AG08395 (cell line): ENCODE measurements at places on chromosomes 3 and 15.

DNA sequence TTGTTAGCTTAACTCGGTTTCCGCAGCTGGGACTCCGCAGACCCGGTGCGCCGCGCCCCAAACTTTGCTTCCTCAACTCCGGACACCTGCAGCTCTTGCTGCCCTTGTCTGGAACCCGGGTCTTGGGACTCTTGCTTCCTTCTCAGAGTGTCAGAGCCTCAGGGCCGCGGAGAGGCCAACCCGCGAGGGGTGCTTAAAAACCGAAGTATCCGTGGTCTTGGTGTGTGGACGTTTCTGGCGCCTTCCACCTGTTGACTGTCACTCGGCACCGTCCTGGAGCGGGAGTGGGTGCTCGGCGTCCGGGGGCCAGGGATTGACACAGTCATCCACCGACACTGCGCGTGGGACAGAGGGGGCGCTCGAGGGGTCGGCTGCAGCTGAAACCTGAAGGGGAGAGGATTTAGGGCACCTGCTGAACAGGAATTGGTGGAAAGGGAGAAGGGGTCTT, 386 bp downstream of the SQOR start:
- no peak for DNase-seq

DNA sequence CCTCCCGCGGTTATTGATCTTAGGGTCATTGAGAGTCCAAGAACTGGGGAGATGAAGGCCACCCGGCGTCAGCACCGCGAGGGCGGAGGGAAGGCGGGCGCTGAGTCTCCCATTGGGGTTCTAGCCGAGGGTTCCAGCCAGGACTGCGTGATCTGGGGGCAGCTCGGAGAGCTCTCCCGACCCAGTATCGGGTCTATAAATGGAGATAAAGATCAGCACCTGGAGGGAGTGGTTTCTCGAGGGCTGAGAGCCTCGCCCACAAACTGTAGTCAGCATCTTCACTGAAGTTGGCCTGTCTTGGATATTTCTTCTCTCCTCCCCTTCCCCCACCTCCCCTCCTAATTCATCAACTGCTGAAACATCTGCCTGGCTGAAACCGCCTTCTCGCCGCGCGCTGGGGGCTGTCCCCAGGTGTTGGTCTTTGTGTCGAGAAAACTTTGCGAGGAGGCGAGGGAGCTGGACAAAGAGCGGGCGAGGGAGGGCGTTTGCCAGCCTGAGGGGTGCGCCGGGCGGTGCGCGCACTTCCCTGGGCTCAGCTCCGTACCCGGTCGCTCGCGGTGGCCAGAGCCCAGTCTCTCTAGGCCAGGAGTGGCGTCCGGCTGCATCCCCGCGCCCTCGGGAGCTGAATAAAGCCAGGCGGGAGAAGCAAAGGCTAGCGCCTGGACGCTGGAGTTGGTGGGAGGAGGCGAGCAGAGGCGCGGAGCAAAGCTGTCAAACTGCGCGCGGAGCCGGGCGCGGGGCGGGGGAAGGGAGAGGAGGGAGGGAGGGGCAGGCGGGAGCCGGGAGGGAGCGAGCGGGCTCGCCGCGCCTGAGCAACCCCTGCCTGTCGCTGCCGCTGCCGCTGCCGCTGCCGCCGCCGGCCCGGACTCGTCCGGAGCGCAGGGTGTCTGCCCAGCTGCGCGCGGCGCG, at the start of gene ST8SIA2:
Gene ST8SIA2 (plus strand): TSS at position 811 of the 909 bp plus-strand sequence. CDS start 184 bp downstream, outside the sequence.
- peak; percentile 57 for DNase-seq

DNA sequence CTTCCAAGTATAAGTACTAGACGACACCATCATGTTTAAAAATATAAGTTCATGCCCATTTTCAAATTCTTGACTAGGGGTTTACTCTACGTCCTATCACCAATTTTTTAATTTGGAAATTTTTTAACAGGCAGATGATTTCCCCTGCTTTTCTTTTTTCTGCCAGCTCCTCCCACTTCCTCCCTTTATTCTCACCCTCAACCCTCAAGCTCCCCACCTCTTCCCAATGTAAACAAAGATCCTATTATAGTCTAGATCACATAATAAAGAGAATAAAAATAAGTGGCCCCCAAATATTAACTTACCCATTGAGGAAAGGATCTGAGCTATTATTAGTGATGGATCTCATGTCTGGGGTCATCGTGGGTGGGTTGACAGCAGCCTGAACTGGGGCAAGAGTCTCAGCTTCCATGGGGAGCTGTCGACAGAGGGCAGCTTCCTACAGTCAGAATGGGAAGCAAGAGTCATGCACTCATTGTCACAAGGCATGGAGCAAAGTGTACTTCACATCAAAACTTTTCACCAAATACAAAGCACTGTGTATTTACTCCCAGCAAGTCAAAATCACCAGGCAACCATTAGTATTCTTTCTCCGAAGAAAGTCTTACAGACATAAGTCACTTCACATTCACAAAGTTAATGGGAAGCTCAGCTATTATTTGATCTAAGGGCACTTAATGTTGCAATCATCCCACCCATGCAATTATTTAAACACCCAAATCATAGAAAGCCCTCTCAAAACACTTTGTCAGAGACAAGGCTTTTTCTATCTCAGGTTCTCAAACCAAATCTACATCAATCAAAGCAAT, 53.2 kb downstream of the TM4SF4 start:
- DNase-seq, result no peak

DNA sequence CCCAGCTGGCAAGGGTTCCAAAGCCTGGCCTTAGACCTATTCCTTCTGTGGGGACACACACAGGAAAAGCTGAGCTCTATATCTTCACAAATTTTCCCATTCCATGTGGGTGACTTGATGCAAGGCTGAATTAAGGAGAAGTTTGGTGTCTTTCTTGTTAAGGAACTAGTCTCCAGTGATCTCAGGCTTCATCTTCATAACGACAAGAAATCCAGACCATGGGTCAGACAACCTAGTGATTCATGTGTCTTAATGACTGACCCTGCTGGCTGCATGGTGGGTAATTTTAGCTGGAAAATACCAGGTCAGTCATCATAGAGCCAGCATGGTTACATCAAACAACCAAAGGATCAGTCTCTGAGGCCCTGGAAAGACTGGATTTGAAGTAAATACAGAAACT, 112.7 kb upstream of the SLC4A7 start:
- peak; percentile 52 for DNase-seq

DNA sequence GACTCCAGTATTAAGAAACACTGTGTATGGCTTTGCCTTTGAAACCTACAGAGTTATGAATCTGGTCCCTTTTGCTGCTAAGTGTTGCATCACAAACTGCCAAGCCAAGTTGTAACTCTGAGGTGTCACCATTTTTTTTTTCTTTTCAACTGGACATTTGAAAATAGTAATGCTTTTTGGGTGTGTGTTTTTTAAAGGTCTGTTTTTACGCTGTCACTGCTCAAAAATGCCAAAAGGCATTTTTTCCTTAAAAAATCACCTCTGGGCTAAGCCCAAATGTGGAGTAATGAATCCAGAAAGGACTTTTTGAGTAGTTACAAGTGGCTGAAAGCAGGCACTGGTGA, 9.5 kb downstream of the SMAD3 start:
- no peak for DNase-seq

DNA sequence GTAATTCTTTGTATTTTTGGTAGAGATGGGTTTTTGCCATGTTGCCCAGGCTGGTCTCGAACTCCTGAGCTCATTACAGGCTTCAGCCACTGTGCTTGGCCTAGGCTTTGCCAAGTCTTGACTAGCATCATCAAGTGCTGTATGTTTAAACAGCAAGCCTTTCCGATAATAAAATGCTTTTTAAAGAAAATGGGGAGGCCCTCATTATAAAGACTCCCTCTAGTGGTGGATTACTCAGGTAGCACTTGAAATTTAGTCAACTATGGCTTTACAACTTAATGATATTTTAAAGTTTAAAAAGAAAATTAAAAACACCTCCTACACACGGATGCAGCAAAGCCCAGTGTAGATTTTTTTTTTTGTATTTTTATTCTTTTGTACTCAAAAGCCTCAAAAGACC, 213.6 kb downstream of the GAP43 start:
- peak; percentile 32 for DNase-seq

DNA sequence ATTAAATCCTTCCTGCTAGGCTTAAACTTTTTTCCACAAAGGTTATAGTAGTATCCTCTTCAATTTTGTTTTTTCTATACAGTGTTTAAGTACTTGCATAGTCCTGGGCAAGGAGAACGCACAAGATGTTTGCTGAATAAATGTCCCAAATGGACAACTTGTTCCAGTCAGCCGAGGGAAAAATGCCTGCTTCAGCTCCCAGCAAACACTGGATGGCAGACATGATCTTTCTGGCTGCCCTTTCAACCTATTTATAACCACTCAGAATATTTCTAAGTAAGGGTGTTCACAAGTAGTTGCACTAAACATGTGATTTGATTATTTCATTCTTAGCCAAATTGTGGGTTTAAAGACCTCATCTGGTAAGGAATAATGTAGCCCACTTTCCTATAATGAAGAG, 29.8 kb downstream of the GNB4 start:
- DNase-seq, result peak; percentile 53

GRCh38 chr3:14352002-14352627, 50.3 kb upstream of the SLC6A6 start:
- DNase-seq, result no peak

- no peak for DNase-seq
These were observed 42.8 kb upstream of the RSL24D1 start for GRCh38 chr15:55239440-55240124.

DNA sequence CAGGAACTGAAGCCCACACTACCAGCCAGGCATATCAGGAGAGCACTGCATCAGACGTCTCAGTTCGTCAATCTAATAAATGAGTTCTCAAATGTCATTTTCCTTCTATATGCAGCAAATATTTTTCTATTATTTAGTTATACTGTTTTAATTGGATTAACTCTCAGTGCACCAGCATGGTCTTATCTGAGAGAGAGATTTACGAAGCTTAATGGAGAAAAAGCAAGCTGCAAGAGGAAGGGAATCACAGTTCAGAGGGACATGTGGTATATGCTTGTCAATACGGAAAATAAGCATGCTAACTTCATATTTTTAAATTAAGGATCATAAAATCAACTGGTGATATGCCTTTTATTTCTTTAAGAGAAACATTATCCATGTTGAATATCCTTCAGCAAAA, 213.1 kb upstream of the NECTIN3 start:
- DNase-seq, result no peak

DNA sequence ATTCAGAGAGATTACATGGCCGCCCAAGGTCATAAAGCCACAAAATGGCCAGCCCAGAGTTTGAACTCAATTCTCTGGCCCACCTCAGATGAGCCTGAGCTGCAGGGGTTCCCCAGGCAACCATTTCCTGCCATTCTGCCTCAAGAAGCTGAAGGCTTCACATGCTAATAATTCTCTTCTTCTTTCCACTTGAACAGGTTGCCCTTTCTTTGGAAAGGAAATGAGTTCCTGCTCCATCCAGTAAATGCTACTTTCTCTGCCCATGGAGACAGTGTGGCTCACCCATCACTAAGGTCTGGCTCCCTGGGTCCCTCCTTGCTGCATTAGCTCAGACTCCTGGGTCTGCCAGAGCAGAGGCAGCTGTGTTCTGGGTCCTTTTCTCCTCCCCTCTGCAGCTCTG, 48.2 kb downstream of the TRIM42 start:
- no peak for DNase-seq

- no peak for DNase-seq
These were observed 50.1 kb downstream of the MAGI1 start for GRCh38 chr3:65988411-65989180.

GRCh38 chr3:138875096-138875753, 40.5 kb upstream of the PIK3CB start:
- no peak for DNase-seq

GRCh38 chr3:144665567-144666053, 694.0 kb downstream of the DIPK2A start:
- DNase-seq, result no peak

GRCh38 chr3:112333002-112333380, at the start of gene CD200:
TSS of gene CD200 (plus strand) at chr3:112333156. CDS start at chr3:112333213, 57 bp downstream.
- DNase-seq, result no peak

DNA sequence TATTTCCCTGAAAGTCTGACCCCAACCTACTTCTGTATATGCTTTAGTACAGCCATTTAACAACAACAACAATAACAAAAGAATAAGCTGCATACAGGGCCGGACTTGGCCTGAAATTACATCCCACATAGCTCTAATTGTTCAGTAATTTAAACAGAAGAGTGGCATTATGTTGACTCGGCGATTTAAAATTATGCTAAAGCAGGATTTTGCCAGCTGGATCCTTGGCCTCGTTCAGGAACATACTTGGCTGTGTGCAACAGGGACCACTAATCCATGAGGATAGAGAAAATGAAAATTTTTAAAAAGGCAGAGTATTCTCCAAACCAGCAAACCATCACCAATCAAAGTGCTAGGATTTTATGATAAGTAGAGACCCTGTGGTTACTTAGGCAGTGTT, 433.1 kb upstream of the RBMS3 start:
- no peak for DNase-seq

GRCh38 chr15:99909592-99910295, 176.5 kb upstream of the LYSMD4 start:
- DNase-seq, result no peak

DNA sequence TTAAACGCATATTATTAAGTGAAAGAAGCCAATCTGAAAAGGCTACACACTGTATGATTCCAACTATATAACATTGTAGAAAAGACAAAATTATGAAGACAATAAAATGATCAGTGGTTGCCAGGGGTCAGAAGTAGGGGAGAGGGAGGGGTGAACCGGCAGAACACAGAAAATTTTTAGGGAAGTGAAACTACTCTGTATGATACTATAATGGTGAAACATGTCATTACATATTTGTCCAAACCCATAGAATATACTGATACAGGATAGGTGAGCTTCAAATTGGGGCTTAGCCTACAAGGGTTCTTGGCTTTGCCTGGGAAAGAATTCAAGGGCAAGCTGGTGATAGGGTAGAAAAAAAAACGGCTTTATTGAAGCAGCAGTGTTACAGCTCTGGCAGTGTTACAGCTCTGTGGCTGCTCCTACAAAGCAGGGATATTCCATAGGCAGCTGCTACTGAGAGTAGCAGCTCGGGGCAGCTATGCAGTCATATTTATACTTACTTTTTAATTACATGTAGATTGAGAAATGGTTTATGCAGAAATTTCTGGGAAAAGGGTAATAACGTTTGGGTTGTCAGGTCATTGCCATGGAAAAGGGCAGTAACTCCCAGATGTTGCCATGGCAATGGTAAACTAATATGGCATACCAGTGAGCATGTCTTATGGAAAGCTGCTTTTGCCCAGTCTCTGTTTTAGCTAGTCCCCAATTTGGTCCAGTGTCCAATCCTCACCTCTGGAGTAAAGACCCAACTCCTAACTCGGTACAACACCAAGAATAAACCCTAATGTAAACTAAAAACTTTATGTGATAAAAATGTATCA, 125.1 kb upstream of the SLC25A36 start:
- no peak for DNase-seq

DNA sequence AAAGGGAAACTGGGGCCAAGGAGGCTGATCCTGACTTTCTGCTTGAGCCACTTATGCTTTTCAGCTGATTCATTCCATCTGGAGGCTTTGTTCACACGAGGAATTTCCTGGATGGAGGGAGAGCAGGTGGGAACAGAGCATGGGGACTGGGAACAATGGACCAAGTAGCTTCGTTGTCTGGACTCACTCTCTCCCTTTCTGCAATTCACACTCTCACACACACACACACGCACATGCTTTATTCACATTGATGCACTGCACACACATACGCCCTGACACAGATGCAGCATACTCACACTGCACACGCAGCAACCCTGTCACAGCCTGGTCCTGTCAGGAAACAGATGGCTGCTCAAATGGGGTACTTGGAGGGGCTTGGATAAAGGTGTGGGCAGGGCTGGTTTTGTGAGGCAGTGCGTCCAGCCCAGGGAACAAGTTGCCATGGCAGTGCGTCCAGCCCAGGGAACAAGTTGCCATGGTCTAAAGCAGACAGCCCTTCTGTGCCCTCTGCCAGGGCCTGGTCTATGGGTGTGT, 19.8 kb upstream of the CHCHD6 start:
- DNase-seq, result peak; percentile 53

GRCh38 chr3:46862369-46863025, 747 bp downstream of the MYL3 start:
- DNase-seq, result no peak

GRCh38 chr15:88681610-88682221, 42.9 kb downstream of the ISG20 start:
- peak; percentile 51 for DNase-seq
